ENCODE measurements at places on chromosomes 12 and 14.

- no peak for DNase-seq
Measured at GRCh38 chr12:48818831-48819590, 715 bp downstream of the CACNB3 start.

- DNase-seq, result no peak
Measured at GRCh38 chr14:91219517-91220389, 24.8 kb downstream of the GPR68 start.

DNA sequence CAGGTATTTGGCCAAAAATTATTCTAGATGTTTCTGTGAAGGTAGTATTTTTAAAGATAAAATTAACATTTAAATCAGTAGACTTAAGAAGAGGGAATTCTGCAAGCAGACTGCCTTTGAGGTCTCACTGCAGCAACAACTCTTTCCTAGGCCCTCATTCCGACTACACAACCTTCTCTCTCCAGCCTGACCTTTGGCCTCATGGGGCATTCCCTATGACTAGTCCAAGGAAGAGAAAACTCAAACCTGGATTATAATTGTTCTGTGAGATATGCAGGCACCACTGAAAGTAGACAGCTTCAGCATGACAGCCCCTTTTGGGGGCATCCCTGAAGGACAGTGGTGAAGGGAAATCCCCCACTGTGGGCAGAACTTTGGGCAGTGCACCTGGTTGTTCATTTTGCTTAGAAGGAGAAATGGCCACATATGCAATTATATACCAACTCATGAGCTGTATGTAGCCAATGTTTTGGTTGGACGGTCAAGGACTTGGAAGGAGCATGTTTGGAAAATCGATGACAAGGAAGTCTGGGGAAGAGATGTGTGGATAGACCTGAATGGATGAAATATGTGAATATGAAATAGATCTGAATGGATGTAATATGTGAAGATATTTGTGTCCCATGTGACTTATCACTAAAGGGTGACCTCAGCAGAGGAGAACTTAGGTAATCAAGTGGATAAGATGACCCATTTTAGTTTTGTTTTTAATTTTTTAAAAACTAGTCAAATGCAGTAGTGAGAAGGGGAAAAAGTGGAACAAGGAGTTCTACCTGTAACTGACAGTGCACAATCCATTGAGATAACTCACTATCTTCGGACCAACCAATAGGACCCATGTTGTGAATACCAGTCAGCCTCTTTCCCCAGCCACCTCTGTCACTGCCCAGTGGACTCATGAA is 233.3 kb upstream of the FOXN3 start:
- DNase-seq, result no peak

DNA sequence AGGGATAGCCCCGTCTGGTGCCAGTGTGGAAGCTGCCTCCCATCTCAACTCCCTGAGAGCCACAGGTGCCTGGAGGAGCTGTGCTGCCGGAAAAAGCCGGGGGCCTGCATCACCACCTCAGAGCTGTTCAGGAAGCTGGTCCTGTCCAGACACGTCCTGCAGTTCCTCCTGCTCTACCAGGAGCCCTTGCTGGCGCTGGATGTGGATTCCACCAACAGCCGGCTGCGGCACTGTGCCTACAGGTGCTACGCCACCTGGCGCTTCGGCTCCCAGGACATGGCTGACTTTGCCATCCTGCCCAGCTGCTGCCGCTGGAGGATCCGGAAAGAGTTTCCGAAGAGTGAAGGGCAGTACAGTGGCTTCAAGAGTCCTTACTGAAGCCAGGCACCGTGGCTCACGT is 25.5 kb upstream of the P2RX4 start:
- DNase-seq, result no peak
